HepG2 (cell line): ENCODE measurements at places on chromosomes 4 and X. TPM values are rescaled to one million over a fixed set of nuclear protein-coding genes. Genes with fewer than 3 reads are reported as not detected.

DNA sequence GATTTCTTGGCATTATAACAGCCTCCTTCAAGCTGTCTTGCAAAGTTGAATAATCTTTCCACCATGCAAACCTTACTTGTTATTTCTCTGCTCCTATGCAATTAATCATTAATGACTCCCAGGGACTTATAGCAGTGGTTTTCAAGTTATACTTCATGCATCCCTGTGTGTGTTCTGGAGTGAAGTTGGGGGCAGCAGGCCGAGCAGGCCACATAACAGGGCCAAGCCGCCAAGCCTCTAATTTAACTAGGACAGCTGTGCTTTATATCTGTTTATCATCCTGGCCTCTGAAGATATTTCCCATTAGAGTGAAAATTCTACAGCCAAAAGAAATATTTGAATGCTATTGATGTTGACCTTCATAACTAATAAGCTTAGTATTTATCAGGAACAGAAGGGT lies 133.5 kb upstream of the PAK3 start:
- DNase-seq, result no peak

GRCh38 chrX:125004799-125005198 lies 314.9 kb upstream of the TEX13C start:
- no peak for DNase-seq

- DNase-seq, result no peak
These were observed 875.4 kb downstream of the ADGRL3 start for GRCh38 chr4:62075521-62075920.

- DNase-seq, result no peak
These were observed 93.8 kb downstream of the SLC10A6 start for GRCh38 chr4:86755388-86755787.

GRCh38 chr4:128827296-128827695 lies 17.8 kb downstream of the JADE1 start:
- DNase-seq, result no peak

DNA sequence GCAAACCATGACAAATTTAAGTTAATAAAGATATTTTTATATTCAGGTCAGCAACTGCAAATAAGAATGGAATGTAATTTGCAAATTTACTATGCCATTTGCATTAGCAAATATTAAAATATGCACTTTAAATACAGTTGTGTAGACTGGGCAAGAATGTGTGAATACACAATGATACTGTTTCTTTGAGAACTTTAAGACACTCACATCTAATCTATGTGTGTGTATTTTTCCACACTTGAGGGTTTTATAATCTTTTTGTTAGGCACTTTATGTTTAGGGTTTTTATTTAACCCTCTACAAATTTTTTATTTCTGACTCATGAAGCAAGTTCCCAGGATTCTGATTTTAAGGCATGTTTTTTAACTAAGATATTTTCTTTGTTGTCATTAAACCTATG lies 23.9 kb upstream of the NDNF start:
- no peak for DNase-seq

DNA sequence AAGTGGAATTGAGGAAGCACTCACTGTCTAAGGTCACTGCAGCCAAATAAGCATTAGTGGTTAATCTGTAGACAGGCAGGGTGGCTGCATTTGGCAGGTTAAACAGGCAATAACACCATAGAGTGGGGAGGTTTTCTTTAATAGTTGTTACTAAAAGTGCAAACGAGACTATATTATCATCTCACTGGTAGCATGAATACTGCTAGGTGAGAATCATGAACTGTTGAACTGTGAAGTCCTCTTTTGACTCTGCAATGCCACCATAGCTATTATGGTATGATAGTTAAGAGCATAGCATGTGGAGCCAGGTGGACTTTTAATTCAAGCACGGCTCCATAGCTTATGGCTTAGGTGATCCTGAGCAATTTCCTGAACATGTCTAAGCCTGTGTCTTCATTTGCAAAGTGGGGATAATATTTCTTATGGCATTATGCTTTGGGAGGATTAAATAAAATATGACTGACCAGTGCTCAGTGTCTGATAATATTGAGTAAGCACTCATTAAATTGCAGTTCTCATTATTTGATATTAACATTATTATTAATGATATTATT lies 235.6 kb upstream of the HHIP start:
- DNase-seq, result no peak

DNA sequence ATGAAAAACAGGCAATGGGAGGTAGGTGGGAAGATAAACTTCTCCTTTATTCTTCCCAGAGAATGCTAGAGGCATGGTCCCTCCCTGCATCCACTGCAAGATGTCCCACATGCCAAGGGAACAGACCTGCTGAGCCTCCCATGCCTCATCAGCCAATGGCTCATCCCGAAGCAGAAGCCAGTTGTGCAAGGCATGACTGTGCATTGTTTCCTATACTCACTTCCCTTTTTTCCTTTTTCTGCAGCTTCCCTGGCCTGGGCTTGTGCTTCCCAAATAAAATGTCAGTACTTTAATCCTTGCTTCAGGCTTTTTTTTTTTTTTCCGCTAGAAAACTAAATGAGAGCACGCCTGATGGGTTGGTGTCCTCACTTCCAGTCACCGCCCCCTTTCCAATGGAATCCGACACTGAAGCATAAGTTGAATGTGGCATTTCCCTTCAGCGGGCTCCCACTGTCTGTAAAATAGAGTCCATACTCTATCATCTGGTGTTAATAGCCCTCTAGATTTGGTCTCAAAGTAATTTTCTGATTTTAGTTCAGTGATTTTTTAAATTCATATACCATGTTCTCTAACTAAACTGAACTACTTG lies 239.0 kb upstream of the JADE1 start:
- no peak for DNase-seq

DNA sequence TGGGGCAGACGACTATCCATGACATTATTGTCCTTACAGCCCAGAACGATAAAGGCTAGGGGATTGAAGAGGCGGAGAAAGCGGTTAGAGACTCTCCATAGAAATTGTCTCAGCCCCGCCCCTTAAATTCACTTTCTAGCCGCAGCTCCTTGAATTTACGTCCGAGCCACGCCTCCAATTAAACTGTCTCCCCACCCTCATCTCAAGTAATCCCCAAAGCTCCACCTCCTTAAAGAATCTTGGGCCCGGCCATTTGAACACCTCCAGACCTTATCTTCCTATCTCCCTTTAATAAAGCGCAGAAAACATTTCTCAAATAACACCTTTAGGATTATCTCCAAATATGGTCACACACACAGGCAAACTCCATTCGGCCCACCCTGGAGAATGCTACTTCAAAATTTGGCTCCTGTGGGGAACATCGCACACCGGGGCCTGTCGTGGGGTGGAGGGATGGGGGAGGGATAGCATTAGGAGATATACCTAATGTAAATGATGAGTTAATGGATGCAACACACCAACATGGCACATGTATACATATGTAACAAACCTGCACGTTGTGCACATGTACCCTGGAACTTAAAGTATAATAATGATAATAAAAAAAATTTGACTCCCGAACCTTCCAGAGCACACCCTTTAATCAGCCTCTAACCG lies 7.2 kb upstream of the MAGIX start:
- DNase-seq, result no peak

GRCh38 chr4:53559021-53559620 lies 32.2 kb downstream of the LNX1 start:
- no peak for DNase-seq

DNA sequence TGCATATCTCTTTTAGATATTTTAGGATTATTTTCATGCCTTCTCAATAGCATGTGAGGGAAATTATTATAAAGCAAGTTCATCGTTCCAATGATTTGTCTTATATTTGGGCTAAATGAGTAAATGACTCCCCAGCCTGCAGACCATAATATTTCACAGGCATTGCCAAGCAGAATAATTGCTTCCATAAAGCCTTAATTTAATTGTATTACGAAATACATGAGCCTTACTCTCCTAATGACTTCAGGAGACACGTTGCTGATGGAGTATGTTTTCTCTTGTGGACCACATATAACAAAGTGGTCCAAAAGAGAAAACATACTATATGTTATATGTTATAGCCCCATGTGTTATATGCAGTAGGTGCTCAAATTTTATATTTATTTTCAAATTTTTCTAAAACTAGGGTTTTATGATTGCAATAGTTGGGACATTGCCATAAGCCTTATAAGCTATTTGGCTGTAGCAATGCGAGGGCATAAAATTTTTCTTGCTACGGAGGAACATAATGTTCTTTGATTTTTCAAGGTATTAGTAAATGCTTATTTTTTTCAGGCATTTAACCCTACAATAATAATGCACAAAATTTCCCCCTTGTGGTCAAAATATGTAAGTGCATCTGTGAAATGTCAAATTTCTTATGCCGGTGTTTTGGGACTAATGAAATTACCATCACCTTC lies 26.2 kb upstream of the TMPRSS11D start:
- peak; percentile 4 for DNase-seq

- no peak for DNase-seq
These were observed 601.3 kb downstream of the SPRY1 start for GRCh38 chr4:123997776-123998449.

DNA sequence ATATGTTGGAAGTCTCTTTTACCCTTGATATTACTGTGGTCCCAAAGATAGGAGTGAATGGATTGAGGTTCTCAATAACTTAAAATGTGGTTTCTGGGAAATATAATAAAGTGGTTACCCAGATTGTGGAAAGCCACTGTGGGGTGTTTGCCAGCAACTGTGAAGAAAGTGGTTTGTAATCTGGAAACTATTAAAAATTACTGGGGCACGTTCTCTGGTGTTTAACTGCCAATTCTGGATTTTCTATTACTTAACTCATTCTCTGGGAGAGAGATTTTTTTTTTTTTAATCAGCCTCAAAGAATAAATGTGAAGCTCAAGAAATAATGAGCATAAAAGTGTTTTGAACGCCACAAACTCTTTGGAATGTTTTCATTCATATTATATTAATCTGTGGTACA lies 4.9 kb upstream of the CXCL6 start:
- DNase-seq, result no peak

- DNase-seq, result no peak
These were observed 160.5 kb upstream of the GABRA2 start for GRCh38 chr4:46550471-46550870.

The BCAP31 gene
- polyA plus RNA-seq, result 139 and 155 TPM in 2 replicates

The TLR10 gene
- not detected in 2 replicates for polyA plus RNA-seq

The CYBB gene
- not detected in 2 replicates for polyA plus RNA-seq

The PLP1 gene
- polyA plus RNA-seq, result 0.15 and 0.29 TPM in 2 replicates

The DRP2 gene
- polyA plus RNA-seq, result 0.07 and 0.09 TPM in 2 replicates

The DDX53 gene
- not detected in 2 replicates for polyA plus RNA-seq

The DNAJB14 gene
- polyA plus RNA-seq, result 6.1 and 9.1 TPM in 2 replicates

The COL4A6 gene
- polyA plus RNA-seq, result 4.5 and 7.1 TPM in 2 replicates

The ADGRA3 gene
- polyA plus RNA-seq, result 32.2 and 34.8 TPM in 2 replicates

The GCNA gene
- 0.38 and 0.44 TPM in 2 replicates for polyA plus RNA-seq

The POLN gene
- 1.2 and 1.5 TPM in 2 replicates for polyA plus RNA-seq
